ENCODE measurements at places on chromosomes 16 and 17.
A peak's percentile ranks its signal among the peaks of the same experiment; 100 is the strongest.

GRCh38 chr16:66844342-66845079 lies at the start of gene CA7:
Gene CA7, plus strand, starts transcription at chr16:66844414. Its CDS starts 74 bp downstream, at chr16:66844488.
- no peak for DNase-seq

- DNase-seq, result peak; percentile 46
Measured at GRCh38 chr16:77918809-77919707, 103.3 kb upstream of the CLEC3A start.

DNA sequence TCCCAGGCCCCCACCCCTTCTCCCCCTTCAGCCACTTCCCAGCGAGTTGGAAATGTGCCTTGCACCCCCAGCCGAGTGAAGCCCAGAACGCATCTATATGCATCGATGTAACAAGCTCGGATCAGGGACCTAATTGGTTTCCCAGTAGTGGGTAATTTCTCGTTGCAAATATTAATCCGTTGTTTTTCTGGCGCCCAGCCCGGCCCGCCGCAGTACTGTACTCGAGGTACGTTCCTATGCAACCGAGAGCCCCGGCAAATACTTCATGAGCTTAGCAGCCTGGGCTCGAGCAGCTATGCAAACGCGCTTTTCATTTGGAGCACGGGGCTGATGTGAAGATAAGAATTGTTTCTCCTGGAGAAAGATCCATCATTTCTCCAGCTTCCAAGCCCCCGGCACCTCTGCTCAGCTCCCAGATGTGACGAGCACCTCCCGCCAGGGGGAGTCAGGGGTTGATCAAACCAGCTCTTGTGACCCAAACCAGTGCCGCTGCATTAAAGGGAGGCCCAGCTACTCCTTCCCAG lies 229.8 kb downstream of the KATNIP start:
- DNase-seq, result peak; percentile 56

DNA sequence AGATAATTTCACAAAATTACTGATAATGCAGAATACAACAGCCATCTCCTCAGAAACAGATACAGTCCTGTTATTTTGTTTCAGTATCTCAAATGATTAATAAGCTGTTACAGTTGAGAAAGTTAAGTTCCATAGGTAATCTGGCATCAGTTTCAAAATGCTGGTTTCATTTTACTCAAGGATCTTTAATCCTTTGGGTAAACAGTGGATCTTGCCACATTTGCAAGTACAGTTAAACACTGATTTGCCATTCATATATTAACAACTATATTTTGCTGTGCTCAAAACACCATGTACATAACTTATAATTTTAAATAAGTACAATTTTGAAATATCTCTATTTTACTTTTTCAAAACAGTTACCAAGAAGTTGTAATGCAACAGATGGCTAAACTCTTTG lies 31.2 kb downstream of the RPGRIP1L start:
- no peak for DNase-seq

DNA sequence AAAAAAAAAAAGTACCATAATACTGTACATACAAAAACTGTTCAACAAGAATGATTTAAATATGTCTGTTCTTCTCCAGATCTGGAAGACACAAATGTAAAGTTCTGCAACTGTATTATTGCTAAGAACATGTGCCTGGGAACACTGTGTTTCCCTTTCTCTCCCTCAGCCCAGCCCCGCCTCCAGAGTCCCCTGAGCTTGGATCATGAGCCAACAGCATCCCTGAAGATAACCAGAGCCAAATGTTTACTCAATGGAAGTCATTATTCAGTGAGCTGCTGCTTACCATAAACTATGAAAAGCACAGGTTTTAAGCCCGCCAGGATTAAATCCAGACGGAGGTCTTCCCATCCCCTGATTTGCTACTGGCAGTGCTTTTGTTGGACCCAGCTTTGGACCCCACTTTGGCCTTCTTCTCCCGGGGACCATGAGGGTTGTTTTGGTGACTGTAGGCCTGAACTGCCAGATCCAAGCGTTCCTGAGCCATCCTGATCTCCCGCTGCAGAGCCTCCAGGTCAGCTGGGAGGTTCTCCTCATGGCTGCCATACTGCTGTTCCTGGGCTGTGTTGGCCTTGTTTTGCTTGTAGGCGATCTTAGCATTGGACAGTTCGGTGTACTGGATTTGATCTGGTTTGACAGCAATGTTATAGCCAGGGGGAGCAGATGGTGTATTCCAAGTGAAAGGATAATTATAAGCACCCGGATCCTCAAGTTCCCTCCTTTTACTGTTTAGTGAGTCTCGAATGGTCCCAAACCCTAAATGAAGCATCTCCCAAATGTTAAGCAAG lies 25.6 kb downstream of the GJC1 start:
- DNase-seq, result no peak

Measured in fibroblast of pulmonary artery (primary cell).